ENCODE measurements at places on chromosomes 16 and 17.

- no peak for DNase-seq
These were observed 6.9 kb upstream of the GJD3 start for GRCh38 chr17:40371261-40371929.

GRCh38 chr17:79338152-79338551 is 263.5 kb downstream of the ENGASE start:
- DNase-seq = no peak

- no peak for DNase-seq
These were observed 20.5 kb downstream of the CDC42EP4 start for GRCh38 chr17:73291260-73291801.

- no peak for DNase-seq
These were observed 366.3 kb downstream of the NPIPA8 start for GRCh38 chr16:17970157-17970765.

- no peak for DNase-seq
These were observed 18.0 kb upstream of the SPATA32 start for GRCh38 chr17:45279898-45280297.

DNA sequence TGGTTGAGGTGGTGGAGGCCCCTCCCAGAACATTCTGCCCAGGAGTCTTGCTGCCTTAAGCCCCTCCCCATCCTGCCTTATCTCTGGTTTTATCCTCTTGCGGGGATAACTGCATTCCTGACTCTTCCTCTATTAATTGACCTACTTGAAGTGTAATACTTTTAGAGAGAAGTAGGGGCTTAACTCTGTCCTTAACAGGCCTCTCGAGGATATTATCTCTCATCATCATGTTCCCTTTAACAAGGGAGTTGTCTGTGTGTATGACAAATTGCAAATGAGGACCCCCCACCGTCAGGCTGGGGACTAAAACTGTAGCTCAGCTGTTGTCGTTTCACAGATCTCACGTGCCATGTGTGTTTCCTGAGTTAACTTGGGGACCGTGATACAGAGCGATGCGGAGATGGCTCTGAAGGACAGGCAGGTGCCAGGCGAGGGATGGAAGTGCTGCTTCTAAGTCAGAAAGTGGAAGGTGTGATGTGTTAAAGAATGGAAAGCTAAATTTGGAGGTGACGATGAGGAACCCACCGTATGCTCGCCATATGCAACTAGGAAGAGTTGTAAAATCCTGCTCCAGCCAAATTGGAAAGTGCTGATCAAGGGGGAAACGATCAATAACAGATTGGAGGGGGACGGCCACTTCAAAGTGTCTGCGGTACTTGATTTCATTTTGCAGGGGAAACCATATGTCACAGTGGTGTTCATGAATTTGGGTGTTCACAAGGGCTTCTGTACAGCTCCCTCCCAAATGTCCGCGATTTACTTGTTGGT is 106.3 kb downstream of the RPTOR start:
- DNase-seq = no peak

DNA sequence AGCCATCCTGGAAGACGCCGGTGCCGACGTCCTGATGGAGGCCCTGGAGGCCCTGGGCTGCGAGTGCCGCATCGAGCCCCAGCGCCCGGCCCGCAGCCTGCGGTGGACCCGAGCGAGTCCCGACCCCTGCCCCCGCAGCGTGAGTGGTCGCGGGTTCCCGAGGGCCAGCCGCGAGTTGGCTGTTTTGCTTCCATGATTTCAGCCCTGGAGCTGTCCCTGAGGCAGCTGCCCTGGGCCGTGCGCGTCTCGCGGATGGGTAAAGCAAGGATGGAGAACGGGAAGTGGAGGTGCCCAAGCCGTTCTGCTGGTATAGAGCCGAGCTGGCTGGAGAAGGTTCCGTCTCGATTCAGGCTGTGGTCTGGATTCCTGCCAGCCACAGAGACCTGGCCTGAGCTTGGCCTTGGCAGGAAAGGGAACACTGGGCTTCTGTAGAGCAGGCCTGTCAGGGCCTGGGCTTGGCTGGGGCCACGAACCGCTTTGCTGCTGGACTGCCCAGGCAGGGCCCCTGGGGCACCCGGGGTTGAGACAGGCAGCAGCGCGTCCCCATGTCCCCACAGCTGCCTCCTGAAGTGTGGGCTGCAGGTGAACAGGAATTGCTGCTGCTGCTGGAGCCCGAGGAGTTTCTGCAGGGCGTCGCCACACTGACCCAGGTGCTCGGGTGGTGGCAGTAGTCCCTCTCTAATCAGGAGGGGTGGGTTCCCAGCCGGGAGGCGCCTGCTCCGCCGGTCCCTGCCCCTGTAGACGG is 941 bp upstream of the MRPS34 start:
- no peak for DNase-seq

DNA sequence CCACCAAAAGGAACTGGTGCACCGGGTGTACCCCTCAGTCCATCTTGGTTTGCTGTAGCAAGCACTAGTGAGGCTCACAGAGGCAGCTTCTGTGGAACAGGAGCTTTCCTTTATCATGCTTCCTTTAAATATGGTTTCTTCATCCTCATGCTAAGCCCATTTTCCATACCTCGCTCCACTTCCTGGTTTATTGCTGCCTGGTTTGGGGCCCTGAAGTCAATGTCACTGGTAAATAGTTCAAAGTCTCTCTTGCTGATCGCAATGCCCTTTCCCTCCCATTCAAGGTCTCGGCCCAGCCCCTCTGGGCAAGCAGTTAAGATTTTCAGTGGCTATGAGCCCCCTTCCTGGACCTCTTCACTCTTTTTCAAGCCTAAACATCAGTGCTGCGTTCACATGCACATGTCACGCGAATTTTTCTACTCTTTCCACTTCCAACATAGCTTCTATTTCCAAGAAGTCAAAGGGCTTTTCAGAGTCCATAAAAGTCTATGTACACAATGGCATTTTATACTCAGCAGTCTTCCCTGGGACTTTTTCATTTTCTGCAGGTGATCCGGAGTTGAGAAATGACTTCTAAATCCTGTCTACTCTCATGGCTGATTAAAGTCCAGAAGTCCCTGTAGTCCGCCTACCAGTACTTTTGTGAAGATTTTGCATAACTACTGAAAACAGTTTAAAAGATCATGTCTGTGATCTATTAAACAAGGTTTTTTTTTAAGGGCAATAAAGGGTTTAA is 323.8 kb upstream of the ZFHX3 start:
- no peak for DNase-seq

GRCh38 chr16:19853132-19853741 is 31.4 kb downstream of the GPRC5B start:
- DNase-seq = no peak

DNA sequence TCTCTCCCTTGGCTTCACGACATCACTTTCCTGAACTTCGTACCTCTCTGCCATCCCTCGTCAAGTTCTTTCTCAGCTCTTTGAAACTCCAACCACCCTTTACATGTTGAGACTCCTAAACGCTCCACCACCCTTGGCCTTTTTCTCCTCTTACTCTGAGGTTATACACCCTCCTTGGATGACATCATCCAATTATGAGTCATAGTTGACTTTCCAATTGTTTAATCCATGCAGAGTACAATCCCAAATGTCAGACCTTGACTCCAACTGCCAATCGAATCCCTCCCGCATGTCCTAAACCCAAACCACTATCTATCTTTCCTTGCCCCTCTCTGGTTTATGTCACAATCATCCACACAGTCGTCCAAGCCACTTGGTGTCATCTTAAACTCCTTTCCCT is 18.4 kb upstream of the C16orf82 start:
- no peak for DNase-seq

DNA sequence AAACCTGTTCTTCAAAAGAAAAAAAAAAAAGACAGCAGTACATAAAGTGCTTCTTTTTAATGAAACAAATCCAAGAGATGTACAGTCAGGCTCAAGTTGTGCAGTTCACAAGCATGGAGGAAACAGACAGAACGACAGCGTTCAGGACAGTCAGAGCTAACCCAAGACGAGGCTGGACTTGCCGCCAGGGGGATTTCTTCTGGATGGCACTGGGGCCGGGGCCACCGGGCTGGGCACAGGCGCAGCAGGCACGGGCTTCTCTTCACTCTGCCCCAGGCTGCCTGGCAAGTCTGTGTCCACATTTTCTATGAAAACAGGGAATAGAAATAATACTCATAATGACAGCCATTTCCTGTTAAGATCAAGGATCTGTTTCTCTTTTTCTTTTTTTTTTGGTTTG is 4.4 kb upstream of the NT5C start:
- no peak for DNase-seq

DNA sequence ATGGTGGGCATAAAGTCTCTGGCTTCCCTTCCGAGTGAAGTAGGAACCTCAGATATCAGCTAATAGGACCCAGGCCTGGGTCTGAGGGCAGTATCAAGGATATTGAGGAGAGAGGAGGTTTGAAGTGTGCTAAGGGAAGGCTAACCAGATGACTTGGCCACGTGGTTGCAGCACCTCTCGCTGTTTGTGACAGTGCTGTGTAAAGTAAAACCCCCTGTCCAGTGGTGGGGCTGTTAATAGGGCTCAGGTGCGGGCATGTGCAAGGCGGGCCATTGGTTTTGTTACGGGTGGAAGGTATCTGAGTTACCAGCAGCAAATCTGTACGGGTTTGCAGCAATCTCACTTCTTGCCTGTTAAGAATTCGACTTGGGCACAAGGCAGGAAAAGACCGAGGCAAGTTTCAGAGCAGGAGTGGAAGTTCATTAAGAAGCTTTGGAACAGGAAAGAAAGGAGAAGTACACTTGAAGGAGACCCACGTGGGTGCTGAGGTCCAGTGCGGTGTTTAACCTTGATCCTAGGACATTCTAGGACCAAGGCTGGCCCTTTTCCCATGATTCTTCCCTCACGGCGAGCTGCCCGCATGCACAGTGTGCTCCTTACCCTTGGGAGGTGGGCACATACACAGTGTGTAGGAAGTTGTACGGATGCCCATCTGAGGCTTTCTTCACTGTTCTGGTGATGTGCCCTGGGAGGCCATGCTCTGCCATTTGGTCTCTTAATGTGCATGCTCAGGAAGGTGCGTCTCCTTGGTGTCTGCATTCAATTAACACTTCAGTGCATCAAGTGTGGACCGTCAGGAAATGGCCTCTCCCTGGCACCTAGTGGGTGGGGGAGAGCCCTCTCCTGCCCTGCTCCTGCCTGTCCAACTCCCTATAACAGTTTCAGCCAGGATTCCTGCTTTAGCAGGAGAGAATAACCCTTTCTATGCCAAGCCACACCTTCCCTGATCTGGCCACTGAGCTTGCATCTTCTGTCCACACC is 20.3 kb downstream of the SGF29 start:
- DNase-seq = no peak

DNA sequence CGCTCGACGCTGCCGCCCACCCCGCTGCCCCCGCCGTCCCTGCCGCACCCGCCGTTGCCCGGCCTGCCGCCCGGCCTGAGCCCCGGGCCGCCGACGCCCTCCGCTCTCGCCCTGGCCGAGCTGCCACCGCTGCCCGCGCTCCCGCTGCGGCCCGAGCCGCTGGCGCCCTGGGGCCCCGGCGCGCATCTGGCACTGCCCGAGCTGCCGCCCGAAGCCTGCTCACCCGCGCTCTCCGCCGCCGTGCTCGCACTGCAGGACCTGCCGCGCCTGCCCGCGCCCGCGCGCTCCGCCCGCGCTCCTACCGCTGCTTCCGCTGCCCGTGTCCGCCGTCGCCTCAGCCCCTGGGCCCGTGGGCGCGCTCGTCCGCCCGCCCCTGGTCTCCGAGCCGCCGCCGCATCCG is 8.4 kb upstream of the CLDN9 start:
- DNase-seq = no peak

GRCh38 chr17:33847900-33848299 is 407.2 kb upstream of the CCL2 start:
- no peak for DNase-seq

- no peak for DNase-seq
These were observed 92.1 kb upstream of the HLF start for GRCh38 chr17:55172612-55173011.

DNA sequence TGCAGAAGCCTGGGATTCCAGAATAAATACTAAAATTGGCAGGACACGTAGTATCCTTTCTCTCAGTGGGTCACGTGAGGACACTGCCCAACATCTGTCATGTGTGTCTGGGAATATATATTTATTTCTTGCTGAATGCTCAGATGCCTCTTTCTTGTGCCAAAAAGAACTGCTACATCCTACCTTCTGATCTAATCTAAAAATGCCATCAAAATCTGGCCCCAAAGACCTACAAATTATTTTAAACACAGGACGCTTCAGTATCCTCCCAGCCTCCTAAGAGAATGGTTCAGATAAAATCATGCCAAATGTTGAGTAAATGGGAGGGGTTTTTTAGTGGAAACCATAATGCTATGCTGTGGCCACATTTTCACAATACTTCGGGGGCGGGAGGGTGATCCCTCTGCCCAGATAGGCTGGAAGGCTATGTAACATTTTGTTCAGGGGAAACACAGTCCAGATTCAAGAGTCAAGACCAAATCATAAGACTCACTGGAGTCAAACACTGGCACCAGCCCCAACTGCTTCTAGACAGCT is 22.9 kb upstream of the CORO6 start:
- DNase-seq = no peak

GRCh38 chr16:14284930-14285512 is 213.9 kb downstream of the MRTFB start:
- DNase-seq = no peak

GRCh38 chr16:14236401-14236800 is 165.3 kb downstream of the MRTFB start:
- no peak for DNase-seq

- DNase-seq = no peak
These were observed 176.3 kb downstream of the CPPED1 start for GRCh38 chr16:12627394-12627793.

- DNase-seq = no peak
These were observed 1.6 kb downstream of the PDK2 start for GRCh38 chr17:50096758-50097157.

GRCh38 chr17:4317610-4318009 is 48.9 kb downstream of the UBE2G1 start:
- DNase-seq = no peak

GRCh38 chr17:79410681-79411080 is 200.2 kb downstream of the RBFOX3 start:
- DNase-seq = no peak

GRCh38 chr17:66777689-66778225 is 57.2 kb upstream of the CACNG5 start:
- DNase-seq = no peak

DNA sequence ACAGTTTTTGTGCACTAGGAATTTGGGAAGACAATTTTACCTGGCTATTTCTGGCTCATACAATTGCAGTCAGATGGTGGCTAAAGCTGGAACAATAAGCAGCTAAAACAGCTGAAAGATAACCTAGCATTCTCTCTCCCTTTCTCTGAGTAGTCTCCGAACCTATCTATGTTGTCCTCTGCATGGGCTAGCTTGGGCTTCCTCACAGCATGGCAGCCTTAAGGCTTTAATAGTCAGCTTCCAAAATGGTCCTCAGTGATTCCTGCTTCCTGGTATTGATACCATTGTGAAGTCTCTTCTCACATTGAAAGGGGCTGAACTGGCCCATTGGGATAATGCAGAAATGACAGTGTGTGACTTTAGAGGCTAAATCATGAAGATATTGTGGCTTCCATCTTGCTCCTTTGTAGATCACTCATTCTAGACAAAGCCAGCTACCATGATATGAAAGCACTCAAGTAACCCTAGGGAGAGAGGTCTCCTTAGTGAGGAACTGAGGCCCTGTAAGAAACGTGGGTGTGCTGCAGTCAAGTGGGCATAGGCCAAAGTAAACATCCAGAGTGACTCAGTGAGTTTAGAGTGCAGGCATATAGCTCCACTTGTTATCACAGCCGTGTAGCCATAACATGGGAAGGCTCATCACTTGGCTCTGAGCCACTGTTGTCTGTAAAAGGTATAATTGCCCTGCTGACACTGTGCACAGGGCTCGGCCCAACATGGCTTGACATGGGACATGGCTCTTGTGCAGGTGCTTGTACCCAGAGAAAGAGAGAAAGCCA is 5.5 kb upstream of the VKORC1 start:
- DNase-seq = no peak

- no peak for DNase-seq
These were observed 96.7 kb upstream of the TMEM132E start for GRCh38 chr17:34482730-34483129.

GRCh38 chr17:29156781-29157180 is 23.4 kb downstream of the MYO18A start:
- DNase-seq = no peak

Data from stimulated activated CD4-positive, alpha-beta T cell treated with anti-CD3 and anti-CD28 coated beads, TNF-alpha, amount 100 ng/mL, for 48 hours (primary cell).